ENCODE measurements at places on chromosomes 11 and 22. TPM values are rescaled to one million over a fixed set of nuclear protein-coding genes. Genes with fewer than 3 reads are reported as not detected.
A peak's percentile ranks its signal among the peaks of the same experiment; 100 is the strongest.

GRCh38 chr22:28674121-28674563 is 5.5 kb downstream of the TTC28 start:
- DNase-seq = no peak

- DNase-seq = no peak
These were observed 101.6 kb downstream of the CSNK2A3 start for GRCh38 chr11:11251394-11251970.

Gene LRRC75B
- total RNA-seq = 6.4 TPM

- DNase-seq = no peak
These were observed 4.5 kb downstream of the NCF4 start for GRCh38 chr22:36865346-36865745.

DNA sequence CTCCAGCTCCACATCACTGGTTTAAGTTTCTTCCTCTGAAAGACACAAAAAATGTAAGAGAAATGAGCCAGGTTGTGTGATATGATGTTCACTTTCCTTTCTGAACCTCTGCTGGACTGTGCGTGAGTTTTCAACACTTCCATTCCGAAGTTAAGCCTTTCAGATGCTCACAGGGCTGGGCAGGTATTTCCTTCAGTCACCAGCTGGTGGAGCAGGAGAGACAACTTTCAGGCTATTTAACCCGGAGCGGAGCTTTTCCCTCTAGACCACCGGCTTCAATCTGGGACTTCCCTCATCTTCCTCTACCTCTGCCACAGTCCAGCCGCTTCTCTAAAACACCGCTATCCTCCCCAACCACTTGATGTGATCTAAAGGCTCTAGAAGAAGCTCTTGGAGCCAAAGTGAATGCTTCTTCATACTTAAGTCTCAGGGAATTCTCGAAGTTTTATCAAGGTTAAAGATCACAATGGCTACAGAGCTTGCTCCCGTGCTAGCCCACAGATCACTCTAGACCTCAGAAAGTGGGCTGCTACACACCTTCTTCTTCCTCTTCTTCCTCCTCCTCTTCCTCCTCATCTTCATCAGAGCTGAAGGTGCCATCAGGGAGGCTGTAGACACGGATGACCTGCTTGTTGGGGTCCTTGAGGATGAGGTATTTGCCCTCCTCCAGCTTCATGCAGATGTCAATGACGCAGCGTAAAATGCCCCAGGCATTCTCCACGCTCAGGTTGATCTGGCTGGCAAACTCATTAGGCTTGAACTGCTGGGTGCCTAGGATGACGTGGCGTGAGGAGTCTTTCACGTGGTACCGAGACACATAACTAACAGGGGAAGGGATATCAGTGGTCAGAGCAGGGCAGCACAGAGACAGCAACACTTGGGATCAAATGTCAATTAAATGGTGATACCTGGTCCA is 4.4 kb upstream of the FOXRED2 start:
- peak; percentile 52 for DNase-seq

DNA sequence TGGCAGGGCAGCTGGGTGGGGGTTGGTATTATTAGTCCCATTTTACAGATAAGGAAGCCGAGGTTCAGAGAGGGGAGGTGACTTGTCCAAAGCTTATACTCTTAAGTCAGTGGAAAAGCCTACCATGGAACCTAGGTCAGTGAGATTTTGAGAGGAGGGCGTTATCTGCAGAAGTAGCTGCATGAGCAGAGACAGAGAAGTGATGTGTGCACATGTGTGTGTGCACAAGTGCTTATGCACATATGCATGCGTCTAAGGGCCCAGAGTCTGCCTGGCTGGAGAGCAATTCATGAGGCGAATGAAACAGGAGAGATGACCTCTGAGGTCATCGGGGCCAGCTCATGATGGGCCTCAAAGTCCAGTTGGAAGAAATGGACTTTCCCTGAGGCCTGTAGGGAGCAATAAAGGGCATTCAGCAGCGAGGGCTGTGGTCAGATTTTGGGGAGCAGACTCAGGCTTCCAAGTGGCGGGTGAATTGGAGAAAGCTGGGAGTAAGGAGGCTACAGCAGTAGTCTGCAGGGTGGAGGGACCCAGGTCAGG is 8.2 kb downstream of the PLEKHB1 start:
- DNase-seq = no peak

- peak; percentile 29 for DNase-seq
These were observed 47.2 kb downstream of the LRRC32 start for GRCh38 chr11:76623171-76623883.

Data from endothelial cell of umbilical vein (primary cell).